ENCODE measurements at places on chromosomes 6 and 20.

- no peak for DNase-seq
Measured at GRCh38 chr20:421685-422250, 13.7 kb downstream of the RBCK1 start.

DNA sequence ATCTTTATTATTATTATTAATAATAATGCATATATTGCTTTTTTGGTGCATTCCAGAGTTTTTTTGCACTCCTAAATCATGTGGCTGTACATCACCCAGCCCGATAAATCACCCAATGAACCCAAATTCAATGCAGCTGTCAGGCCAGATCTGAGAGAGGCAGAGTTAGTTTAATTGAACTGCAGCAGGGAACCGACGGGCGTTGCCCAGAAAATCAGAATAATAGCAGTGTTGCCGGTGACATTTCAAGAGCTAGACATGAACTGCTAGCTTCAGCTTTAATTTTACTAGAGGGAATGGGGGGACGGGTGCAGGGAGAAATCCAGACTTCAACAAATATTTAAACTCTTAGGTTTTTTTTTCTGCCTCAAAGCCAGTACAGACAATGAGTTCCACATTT is 135.0 kb downstream of the CLIC5 start:
- DNase-seq: no peak

DNA sequence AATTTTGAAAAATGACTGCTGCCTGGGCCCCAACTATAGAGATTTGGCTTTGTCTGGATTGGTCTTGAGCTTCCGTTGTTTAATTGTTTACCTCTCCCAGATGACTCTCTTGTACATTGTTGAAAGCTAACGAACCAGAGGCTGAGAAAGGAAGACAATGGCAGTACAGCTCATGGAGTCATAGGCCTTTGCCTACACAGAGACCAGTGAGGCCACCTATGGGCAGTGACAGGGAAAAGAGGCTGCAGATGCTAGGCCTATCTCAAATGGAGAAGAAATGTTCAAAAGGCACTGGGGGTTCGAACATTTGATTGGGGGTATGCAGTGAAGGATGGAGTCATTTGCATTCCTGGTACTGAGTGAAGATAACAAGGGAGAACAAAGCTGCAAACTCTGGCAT is 29.1 kb downstream of the OPN5 start:
- no peak for DNase-seq

DNA sequence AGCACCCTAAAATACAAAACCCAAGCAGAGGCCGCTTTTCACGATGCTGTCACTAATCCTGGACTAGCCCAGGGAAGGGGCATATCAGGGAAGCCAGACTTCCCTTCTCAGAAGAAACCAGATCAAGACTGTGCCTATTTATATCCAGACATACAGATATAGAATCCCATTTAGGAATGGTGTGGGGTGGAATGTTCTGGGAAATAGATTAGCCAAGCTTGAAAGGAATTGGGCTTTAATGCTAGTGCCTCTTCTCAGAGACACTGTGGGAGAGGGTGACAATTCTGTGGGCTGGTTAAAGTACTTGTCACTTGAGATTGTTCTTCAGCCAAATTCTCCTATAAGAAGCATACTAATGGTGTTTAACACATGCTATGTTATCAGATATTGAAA is 45.5 kb downstream of the SNAP25 start:
- no peak for DNase-seq

DNA sequence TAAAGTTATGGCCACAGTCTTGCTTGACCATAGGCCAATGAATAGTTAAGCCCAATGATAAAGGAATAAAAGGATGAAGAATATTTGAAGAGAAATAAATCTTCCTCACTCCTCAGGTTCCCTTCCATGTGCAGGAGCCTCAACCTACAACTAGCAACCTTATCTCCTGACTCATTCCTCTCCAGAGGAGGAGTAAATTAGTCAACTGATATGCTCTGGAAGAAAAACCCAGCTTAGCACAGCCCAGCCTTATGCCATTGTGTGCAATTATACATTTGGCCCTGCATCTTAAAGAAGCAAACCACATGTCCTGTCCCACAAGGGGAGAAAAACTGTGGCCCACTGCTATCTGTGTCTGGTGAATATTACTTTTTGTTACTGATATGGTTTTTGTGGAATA is 82.1 kb downstream of the PHIP start:
- DNase-seq: no peak

DNA sequence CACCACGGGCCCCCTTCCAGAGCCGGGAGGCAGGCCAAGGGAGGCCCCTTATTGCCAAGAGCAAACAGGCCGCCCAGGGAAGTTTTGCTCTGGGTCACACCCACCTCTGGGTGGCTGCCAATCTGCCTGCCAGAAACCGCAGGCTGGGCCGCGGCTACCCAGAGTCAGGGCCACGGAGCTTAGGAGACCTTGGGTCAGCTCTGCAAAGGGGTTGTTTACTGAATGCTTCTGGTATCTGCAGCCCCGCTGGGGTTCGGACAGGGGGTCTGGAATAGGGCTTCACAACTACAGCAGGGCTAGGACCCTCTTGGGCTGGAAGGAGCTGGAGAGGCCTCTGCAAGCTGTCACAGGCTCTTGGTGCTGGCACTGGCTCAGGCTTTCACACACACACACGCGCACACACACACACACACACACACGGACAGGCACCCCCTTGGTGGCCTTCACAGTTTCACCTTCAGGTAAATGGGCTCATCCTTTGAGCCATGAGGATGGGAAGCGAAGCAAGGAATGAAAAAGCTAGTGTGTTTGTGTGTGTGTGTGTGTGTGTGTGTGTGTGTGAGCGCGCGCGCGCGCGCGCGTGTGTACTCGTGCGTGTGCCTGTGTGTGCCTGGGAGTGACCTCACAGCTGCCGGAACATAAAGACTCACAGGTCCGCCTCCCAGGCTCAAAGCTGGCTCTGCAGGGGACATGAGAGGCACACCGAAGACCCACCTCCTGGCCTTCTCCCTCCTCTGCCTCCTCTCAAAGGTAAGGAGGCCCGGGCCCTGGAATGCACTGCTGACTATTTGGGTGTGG is at the start of gene CCN5:
Gene CCN5 (plus strand): TSS at position 669 of the 798 bp plus-strand sequence. CDS start 22 bp downstream, at position 691.
- no peak for DNase-seq

- no peak for DNase-seq
Measured at GRCh38 chr6:21615504-21615903, 22.0 kb downstream of the SOX4 start.

- no peak for DNase-seq
Measured at GRCh38 chr20:20621195-20621594, 91.2 kb downstream of the RALGAPA2 start.

- no peak for DNase-seq
Measured at GRCh38 chr6:163720005-163720404, 305.5 kb downstream of the QKI start.

GRCh38 chr20:34066476-34067090 is 45.5 kb downstream of the EIF2S2 start:
- no peak for DNase-seq

DNA sequence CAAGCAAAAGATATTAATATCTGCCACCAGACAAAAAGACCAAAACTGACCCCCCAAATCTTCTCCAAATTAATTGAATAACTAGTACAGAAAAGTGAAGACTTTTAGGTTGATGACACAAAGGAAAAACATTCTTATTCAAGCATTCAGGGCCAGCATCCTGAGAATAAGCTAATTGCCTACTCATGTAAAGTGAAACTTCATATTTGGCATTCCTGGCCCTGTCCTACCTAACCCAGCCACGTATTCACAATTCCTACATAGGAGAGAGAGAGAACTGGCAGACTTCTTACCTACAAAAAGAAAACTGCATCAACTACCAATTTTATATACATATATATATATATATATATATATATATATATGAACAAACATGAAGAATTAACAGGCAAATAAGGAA is 4.9 kb upstream of the ASCC3 start:
- DNase-seq: no peak

DNA sequence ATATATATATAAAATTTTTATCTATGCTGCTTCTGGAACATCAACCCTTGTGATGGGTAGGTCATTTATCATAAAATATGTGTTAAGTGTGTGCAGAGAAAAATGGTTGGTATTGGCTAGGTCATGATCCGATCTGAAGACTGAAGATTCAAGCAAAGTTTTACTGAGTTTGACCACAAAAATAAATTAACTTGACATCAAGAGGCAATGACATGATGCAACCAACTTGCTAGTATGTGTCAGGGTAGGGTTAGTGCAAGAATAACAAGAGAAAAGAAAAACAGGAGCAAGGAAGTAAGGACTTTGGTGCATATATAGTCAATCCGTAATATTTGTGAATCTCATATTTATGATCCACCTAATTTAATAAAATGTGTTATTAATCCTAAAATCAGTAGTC is 1202.0 kb upstream of the ADGRB3 start:
- no peak for DNase-seq

DNA sequence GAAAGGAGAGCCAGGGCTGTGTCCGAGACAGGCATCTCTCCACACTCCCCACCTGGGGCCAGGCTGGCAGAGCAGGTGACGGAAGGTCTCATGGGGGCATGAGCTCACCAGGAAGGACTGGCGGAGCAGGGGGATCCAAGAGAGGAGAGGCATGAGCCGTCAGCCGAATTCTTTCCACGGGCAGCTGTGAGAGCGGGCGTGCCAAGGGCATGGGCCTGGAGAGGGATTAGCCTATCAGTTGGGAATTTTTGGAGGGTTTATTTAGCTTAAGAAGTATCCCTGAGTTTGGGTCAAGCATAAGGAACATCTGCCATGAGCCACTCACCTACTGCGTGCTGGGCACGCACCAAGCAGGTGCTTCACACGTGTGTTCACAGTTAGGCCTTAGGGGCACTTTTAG is 60.2 kb upstream of the ZNFX1 start:
- DNase-seq: no peak

DNA sequence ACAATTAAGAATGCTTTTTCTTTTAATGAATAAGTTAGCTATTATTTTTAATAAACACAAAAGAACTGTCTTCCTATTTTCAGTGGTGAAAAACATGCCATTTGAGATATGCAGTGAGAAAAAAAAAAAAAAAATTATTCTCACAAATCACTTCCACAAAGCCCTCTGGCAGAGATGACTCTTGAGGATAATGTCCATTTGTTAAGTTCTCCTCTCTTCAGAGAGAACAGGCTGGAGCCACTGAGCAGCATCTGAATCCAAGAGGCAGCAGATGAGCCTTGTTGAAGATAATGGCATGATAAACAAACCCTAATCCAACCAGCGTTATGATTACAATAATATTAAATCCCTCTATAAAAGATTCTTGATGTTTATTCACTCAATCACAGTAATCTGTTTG is 105.0 kb downstream of the PTPRK start:
- DNase-seq: no peak

GRCh38 chr6:33815854-33816253 is 12.1 kb upstream of the MLN start:
- DNase-seq: no peak

DNA sequence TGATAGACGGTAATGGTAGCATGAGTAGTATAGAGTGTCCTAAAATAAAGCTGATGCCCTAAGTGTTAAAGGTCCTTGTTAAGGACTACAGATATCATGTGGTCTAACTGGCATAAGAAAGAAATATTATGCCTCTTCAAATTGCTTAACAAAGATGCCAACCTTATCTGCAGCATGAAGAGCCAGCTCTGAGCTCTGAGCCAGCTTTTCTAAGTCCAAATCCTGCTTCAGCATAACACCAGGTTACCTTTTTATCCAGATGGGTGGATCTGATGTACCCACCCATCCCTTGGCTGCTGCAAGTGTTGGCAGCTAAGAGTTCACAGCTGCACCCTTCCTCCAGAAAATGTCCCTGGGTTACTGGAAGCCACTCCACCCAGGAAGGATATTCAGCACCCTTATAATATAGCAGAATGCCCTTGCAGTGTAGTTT is 83.8 kb downstream of the TENT5A start:
- no peak for DNase-seq
